KBM-7 (cell line): ENCODE measurements at places on chromosomes 11 and 22.

DNA sequence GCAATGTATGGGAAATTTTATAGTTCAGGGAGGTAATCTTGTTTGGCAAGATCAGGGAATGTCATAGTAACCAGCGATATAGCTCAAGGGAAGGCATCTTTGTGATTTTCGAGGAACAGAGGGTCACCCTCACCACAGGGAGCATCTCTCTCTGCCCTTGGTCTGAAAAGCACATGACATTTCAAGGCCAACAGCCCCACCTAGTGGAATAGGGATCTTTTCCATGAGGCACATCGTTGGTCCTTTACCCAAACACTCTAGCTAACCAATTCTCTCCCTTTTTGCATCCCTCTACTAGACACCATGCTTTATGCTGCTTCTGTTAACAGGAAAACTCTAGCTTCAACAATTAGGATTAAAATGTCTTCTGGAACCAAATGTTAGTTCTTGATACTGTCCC lies 179.0 kb downstream of the GRM5 start:
- peak; percentile 57 for DNase-seq

GRCh38 chr11:108198833-108199232 lies 23.6 kb downstream of the NPAT start:
- DNase-seq, result no peak

DNA sequence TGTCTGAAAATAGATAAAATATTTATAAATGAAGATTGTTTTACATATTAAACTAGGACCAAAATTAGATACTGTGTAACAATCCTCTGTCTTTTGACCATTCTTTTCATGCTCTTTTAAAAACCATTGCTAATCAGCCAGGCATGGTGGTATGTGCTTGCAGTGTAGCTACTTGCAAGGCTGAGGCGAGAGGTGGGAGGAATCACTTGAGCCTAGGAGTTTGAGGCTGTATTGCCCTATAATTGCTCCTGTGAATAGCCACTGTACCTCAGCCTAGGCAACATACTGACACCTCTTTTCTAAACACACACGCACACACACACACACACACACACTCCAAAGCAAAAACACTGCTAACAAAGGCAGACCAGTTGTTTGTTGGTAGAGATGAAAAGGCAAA lies 259.2 kb downstream of the JRKL start:
- DNase-seq, result no peak

DNA sequence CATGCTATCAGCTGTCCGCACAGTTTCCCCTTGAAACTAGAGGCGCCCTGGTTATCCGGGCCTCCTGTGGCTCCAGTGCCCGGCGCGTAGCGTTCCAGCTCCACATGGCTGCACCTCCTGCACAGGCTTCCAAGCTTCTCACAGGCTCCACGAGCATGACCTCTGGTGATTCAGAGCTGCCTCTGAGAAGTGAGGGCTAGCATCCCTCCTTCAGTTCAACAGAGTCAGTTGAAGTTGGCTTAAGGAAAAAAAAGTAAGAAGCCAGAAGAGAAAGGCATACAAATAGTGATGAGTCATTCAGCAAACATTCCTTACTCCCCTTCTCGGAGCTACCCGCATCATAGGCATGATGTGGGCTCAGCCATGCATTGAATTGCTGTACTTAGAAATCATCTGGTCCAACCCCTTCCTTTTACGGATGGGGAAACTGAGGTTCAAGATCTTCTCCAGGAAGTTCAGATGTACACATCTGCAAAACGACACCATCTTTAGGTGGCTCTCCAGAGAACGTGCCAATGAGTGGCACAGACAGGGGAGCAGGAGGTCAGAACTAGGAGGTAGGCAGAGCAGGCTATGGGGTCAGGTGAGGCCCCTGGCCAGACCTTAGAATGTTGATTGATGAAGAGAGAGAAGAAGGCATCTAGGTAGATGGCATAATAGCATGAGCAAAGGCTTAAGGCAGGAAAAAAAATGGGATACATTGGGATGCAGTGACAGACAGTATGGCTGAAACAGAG lies 216.3 kb upstream of the TBCEL start:
- DNase-seq, result no peak

DNA sequence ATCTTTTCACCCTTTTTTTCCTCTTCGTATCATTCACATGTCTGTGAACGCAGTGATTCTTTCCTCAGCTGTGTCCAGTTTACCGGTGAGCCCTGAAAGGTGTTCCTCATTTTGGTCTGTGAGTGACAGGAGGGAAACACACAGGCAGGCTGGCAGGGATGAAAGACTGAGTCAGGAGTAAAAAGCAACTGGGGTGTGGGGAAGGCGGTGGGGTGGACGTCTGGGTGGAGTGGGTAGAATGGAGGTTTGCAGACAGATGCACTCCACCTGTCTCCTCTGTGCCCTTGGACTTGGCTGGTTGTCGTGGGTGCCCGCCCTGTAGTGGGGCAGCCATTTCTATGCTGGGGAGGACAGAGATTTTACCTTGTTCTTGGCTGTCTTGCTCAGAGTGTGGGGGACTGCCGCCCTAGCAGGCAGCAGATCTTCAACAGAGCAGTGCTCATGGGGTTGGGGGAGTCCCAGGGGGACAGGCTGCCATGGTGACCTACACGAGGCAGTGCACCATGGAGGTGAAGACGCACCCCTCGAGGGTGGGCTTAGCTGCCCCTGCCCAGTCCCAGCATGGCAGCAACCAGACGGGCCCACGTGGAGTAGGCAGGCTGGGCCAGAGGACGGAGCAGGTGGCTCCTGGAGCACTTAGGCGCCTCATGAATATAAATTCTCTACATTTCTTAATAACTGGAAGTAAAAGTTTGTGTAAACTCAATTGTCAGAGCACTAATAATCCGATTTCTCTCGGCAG lies 603.7 kb downstream of the TBC1D22A start:
- no peak for DNase-seq

GRCh38 chr22:19495562-19496323 lies 16.0 kb downstream of the CDC45 start:
- no peak for DNase-seq

DNA sequence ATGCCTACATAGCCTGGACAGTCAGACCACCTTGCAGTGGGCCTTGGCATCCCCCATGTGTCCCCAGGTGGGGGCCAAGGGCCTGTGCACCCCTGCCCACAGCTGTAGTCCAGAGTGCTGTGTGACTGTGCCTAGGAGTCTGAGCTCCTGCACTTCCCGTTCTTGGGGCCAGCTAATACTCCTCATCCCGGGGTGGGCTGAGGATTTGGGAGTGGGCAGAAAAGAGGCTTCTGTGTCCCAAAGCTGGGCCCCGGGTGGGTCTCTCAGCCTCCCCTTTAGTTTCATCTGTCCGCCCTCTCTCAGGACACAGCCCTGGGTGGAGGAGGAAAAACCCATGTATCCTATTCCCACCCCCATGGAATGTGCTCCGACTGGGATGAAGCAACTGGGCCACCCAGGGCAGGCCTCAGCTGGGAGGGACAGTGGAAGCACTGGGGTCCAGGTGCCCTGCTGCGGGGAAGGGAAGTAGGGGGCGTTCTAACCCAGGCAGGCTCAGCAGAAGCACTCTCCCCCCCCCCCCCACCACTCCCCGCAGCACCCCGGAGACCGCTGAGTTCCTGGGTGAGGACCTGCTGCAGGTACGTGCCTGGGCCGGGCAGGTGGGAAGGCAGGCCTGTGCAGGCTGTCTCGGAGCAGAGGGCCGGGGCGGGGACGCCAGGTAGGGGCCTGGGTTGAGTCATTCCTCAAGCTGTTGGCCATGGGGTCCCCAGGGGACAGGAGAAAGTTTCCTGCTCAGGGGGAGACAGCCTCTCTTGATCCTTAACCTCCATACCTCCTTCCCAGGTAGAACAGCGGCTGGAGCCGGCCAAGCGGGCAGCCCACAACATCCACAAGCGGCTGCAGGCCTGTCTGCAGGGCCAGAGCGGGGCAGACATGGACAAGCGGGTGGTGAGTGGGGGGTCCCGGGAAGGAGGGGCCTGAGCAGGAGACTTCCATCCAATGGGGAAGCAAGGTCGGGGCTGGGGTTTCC lies 1.4 kb downstream of the SH3BP1 start:
- DNase-seq, result no peak

GRCh38 chr11:32931606-32932005 lies 39.0 kb downstream of the QSER1 start:
- no peak for DNase-seq

DNA sequence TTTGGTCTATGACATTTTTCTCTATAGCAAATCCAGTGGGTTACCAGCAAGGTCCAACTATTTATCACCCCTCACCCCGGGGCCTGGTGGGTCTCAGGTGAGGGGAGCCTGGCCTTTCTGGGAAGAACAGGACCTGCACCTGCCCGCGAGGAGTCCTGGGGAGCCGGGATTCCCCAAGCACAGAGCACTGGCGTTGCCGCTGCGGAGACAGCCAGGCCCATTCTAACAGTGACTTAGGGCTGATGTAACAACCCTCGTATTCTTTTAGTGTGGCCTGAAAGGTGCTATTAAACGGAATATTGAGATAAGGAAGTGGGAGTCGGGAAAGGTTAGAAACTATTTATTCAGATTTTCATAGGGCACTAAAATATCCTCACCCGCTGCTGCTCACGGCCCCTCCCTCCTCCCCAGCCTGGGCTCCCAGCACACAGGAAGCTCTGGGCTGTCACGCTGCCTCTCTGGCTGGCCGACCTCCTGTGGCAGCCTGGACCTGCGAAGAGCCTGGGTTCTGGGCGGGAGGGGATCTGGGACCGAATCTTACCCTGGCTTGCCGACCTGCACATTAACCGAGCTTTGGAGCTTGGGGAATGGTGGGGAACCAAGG lies 141.2 kb downstream of the MIAT start:
- no peak for DNase-seq

DNA sequence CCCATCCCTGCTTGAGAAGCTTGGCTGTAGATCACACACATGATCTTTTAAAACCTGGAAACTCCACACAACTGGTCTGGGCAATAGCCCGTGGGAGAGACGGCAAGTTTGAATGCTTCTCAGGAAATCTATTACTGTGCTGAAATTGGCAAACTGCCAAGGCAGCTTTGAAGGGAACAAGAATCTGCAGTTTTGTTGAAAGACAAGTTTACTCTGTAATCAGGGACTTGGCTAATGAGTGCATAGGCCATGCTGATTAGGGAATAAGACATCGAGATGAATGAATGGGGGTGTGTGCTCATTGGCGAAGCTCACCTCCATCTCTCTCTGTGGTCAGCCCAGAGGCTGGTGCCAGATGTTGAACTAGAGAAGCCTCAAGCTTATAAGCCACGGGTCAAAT lies 218.8 kb downstream of the HIPK3 start:
- DNase-seq, result peak; percentile 4

GRCh38 chr11:10318527-10318802 lies 13.6 kb downstream of the ADM start:
- no peak for DNase-seq

DNA sequence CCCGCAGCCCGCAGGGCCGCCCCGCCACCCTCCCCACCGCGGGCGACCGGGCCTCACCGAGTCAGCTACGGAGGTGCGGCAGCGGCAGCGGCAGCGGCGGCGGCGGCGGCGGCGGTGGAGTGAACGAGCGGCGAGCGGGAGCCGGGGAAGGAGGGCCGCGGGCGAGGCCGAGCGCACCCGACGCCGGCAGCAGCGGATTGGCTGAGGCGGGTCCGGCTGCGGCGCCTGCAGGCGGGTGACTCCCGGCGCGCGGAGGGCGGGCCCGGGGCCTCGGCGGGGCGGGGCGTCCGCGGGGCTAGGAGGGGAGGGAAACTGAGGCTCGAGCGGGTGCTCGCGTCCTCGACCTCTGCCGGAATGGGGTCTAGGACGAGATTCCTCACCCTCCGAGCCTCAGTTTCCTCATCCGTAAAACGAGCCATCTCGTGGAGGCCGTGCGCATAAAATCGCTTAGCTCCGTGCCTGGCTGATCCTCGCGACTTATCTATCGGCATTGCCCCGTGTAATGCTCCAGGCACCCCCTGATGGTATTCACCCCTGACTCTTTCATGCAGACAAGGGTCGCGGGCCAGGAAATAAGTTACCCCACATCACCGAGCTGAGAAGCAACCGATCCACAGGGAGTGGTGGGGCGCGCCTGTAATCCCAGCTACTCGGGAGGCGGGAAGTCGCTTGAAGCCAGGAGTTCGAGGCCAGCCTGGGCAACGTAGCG lies at the start of gene CPT1A:
Gene CPT1A (minus strand): TSS at position 199 of the 709 bp plus-strand sequence. CDS start 26,442 bp downstream, outside the sequence.
- peak; percentile 54 for DNase-seq

DNA sequence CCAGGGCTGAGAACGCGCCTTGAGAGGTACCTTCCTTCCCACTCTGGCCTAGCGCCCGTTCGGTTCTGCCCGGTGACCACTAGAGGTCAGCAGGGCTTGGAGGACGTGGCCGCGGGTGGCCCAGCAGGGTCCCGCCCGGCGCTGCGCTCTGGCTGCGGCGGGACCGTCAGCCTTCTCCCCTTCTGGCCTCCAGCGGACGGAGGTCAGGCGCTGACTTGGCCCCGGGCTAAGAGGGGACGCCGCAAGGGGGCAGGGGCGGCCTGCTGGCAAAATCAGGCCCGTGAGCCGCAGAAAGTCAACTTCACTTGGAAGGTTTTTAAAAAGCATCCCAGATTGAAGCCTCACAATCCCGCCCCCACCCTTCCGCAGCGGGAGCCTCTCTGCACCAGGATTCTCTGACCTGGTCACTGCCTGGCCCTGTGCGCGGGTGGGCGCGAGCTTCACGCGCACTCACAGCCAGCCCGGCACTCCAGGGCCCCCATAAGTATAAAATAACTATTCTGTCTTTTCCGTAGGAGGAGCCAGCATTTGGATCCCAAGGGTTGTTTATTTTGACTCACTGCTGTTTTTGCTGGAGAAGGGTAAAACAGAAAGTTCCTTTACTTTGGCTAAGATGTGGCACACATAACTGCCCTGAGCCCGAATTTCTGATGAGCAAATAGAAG lies 23.2 kb upstream of the ZBTB16 start:
- peak; percentile 50 for DNase-seq

GRCh38 chr11:117011541-117011898 lies 86.7 kb downstream of the SIK3 start:
- DNase-seq, result no peak

DNA sequence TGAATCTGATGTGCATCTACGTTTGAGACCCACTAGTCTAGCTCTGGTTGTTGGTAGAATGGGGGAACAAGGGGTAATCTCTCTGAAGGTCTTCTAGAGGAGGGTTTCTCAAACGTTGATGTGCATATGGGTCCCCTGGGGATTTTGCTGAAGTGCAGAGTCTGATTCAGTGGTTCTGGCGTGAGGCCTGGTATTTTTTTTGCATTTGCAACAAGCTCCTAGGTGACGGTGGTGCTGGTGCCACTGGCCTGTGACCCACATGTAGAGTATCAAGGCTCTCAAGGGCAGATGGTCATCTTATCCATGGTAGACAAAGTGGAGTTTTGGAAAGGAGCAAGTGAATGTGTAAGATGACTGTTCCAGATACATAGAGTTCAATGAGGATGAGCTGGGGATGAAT lies 97.1 kb downstream of the CEP164 start:
- no peak for DNase-seq

DNA sequence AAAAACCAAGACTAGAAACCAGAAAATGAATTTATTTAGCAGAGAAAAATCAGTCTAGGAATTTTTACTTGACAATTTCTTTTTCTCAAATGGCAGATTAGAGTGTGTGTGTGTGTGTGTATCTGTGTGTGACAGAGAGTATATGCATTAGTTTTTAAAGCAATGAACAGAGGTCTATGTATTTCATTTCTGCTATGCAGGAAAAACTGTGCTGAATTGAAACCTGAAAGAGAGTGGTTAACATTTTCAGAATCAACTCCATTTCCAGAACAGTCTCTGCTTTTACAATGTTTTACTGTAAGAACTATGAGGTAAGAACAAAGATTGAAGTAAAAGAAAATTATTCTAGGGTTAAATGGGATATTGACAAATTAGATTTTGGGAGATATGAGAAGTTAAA lies 114.8 kb downstream of the GRM5 start:
- DNase-seq, result no peak
